Temporal lobe (tissue), 4 donors: ENCODE measurements at places on chromosomes 13 and 19. TPM values are rescaled to one million over a fixed set of nuclear protein-coding genes. Genes with fewer than 3 reads are reported as not detected.

SLITRK1 gene
- 30.7 TPM for total RNA-seq

RFXANK gene
- 15.0 TPM for total RNA-seq

GNA15 gene
- 0.25 TPM for total RNA-seq

NANOS3 gene
- 3.0 TPM for total RNA-seq

SHISA7 gene
- total RNA-seq: 7.1 TPM

DDA1 gene
- total RNA-seq: 11.8 TPM

FKBP8 gene
- 114 TPM for total RNA-seq

NCCRP1 gene
- not detected for total RNA-seq

F2RL3 gene
- not detected for total RNA-seq

ZNF492 gene
- 1.5 TPM for total RNA-seq

PNMA8B gene
- 16.7 TPM for total RNA-seq

KLK14 gene
- not detected for total RNA-seq

OR7A5 gene
- total RNA-seq: not detected

BSPH1 gene
- not detected for total RNA-seq
